Retina (tissue), 1 donor: ENCODE measurements at places on chromosomes 13 and 19.

GRCh38 chr13:22061371-22061805, 390.5 kb downstream of the FGF9 start:
- DNase-seq = no peak

- no peak for DNase-seq
These were observed 65.7 kb downstream of the DACH1 start for GRCh38 chr13:71801165-71801760.

DNA sequence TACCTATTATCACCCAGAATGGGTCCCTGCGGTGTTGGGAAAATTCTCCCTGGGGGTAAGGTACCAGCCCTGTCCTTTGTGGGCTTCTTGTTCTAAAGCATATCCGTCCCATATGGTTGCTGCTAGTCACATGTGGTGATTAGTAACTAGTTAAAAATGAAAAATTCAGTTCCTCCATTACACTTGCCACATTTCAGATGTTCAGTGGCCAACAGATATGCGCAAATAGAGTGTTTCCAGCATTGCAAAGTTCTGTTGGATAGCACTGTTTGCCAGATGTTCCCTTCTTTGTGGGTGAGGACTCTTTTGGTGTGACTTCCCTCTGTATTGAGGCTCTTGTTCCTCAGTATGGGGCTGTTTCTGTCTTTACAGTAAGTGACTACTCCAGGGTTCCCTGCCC, 3.8 kb downstream of the CNOT3 start:
- no peak for DNase-seq

DNA sequence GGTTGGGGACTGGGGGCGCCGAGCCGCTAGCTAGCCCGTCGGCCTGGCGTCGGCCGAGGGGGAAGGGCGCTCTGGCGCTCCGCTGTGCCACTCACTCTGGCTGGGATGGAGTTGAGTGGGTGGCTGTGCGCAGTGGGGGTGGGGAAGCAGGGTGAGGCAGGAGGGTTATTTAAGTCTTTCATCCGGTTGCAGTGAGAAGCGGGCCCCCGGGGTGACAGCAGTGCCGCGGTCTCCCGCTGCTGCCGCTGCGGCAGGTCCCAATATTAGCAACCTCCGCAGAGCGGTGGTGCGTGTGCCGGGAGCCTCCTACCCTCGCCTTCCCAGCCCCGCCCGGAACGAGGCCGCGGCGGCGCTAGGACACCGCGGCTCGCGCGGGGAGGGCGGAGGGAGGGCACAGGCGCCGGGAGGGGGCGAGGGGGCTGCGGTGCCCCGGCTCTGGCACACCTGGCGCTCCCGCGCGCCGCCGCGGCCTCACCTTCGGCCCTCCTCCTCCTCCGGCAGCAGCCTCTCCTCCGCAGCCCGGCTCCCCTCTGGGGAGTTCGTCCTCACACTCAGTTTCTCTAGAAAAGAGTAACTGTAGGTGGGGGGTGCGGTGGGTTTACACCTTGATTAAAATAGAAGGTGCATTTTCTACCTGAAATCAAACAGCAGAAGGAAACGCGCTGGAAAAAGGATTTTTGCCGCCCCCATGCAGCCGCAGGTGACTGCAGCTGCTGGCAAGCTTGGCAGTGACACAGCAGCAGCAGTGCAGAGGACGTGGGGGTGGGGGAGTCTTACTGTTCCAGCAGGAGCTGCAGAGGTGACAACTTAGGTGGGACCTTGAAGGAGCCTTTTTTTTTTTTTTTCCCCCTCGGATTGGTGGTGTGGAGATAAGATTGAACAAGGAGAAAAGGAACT, 4.5 kb downstream of the FGF9 start:
- peak; percentile 75 for DNase-seq

- DNase-seq = peak; percentile 72
These were observed 1.9 kb downstream of the FOXO1 start for GRCh38 chr13:40664350-40665125.

DNA sequence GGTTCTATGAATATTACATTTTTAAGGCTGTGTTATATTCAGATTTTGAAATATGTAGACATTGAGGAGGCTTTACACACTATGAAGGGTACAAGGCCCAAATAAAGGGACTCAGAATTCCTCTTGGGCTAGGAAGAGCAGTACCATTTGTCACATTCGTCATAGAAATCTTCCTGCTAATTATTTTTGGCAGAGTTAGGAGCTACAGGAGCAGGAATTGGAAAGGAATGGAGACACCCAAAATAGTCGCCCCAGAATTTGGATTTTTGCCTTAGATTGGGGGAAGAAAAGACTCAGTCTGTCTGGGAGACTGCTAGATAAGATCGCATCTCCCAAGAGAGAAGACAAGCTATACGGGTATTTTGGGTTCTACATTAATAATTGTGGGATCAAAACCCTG, 176.4 kb upstream of the DACH1 start:
- DNase-seq = no peak

DNA sequence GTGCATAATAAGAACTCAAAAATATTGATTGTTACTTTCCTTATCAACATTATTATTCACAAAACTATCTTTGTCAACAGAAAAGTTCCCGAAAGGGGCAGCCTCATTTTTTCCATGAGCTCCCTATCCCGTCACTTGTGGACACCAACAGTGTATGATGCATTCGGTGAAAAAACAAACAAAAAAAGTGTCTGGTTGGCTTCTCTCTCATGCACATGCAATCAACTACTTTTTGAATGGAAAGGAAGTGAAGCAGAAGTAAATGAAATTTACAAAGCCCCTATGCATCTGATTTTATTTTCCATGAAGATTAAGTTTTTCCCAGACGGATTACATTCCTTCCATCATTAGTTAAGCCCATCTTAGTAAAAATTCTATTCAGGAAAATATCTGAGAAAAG, 526.9 kb downstream of the RFC3 start:
- DNase-seq = no peak

DNA sequence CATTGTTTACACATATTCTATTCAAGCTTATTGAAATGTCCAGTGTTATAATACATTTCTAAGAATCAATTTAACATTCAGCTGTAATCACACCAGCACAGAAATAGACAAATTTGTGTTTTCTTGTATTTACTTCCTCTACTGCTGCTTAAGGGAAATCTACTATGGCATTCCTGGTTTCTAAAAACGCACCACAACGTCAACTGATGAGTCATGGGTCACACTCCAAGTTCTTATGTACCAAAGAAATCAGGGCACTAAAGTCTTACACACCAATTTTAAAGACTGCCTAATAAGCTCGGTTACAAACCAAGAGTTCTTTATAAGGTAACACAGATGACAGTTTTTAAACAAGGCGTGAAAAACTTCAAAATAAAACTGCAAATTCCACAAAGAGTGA, 13.2 kb downstream of the LNX2 start:
- no peak for DNase-seq

DNA sequence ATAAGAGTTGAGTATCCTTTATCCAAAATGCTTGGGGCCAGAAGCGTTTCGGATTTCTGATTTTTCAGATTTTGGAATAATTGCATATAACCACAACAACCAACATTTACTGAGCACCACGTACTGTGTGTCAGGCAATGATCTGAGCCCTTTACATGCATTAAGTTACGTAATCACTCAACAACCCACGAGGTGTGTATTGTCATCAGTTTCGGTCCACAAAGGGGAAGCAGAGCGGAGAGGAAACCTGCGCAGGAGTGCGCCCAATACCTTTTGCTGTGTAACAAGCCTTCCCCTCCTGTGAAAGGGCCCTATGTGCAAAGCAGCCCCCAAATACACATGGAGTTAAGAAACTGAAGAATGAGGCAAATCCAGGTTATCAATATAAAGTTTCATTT, 20.7 kb upstream of the NLRP12 start:
- DNase-seq = no peak

DNA sequence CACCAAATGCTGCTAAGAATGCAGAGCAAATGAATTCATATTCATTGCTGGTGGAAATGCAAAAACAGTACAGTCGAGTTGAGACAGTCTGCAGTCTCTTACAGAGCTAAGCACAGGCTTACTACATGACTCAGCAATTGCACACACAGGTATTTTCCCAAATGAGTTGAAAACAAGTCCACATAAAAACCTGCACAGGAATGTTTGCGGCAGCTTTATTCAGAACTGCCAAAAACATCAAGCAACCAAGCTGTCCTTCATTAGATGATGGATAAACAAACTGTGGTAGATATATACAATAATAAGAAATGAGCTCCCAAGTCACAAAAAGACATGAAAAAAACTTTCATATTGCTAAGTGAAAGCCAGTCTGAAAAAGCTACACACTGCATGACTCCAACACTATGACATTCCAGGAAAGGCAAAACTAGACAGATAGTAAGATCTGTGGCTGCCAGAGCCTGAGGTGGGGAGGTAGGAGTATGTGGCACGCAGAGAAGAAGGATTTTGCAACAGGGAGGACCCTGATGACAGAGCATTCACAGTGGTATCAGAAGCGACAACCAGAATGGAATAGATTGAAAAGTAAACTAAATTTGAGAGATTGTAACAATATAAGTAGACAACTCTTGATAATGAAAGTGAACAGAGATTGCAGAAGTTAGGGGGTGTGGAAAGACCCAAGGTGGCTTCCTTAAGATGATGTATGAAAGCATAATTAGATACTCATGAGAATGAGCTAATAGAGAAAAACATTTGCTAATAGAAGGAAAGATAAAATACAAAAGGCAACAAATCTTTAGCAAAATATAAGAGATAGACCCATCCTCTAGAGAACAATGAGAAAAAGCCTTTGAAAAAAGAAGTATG, 52.7 kb downstream of the TSC22D1 start:
- no peak for DNase-seq

DNA sequence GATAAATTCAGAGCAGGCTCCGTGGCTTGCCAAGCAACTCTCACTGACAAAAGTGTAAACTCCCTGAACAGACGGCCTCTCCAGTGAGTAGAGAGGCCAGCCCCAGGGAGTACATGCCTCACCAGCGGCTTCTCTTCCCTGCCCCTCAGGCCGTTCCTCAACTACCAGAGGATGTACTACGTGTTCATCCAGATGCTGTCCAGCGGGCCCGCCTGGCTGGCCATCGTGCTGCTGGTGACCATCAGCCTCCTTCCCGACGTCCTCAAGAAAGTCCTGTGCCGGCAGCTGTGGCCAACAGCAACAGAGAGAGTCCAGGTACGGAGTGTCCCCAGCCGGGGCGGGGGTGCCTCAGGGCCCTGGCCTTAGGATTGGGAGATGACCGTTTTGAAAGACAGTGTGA, 93.4 kb upstream of the MCF2L start:
- DNase-seq = no peak

GRCh38 chr13:40146063-40146462, 490.6 kb downstream of the COG6 start:
- no peak for DNase-seq

- DNase-seq = no peak
These were observed 41.2 kb upstream of the TNFSF11 start for GRCh38 chr13:42532561-42533335.

DNA sequence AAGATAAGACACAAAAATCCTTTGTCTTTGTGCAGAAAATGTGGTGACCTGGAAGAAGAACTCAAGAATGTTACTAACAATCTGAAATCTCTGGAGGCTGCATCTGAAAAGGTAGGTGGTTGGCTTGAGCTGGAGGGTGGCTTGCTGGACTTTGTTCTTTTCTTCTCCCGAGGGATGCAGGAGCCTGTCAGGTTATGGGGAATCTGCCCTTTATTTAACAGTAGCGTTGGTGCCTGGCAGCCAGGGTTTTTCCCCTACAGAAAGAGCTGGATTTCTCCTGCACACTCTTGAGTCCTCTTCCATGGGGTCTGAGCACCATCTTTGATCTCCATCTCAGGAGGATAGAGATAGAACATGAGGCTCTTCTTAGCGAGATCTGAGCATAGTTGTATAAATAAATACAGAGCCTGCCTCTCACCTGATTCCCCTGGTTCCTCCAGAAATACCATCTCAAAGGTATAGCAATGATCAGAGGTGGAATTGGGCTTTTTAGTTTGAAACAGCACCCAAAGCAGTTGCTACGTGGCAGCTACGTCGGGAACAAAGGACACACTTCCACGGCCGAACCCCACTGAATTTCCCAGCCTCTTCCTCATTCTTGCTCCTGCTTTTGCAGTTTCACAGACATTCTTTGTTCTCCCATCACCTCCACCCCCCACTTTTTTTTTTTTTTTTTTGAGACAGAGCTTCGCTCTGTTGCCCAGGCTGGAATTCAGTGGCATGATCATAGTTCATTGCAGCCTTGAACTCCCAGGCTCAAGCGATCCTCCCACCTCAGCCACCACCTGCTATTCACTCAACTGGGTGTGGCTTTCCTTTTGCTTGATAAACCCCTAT, 12.9 kb downstream of the TPM4 start:
- no peak for DNase-seq

DNA sequence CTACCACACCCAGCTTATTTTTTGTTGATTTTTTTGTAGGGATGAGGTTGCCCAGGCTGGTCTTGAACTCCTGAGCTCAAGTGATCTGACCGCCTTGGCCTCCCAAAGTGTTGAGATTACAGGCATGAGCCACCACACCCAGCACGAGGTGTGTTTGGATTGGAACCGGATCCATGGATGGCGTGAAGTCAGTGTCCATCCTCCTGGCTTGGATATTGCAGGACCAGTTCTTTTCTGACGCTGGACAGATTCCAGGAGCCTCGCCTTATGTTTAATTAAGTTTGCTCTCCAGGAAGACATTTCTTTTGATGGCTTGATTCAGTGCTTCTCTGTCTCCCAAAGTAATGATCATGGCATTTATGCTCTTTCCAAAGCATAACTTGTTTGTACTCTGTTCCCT, 14.4 kb upstream of the RFXAP start:
- no peak for DNase-seq

- no peak for DNase-seq
These were observed 557.0 kb downstream of the SLITRK1 start for GRCh38 chr13:83325125-83325853.

- DNase-seq = no peak
These were observed 82.0 kb downstream of the SLC10A2 start for GRCh38 chr13:102984210-102984609.

- DNase-seq = no peak
These were observed 16.2 kb upstream of the LAIR1 start for GRCh38 chr19:54380897-54381296.

- no peak for DNase-seq
These were observed 8.4 kb downstream of the GIPC1 start for GRCh38 chr19:14487370-14488125.

- DNase-seq = no peak
These were observed 603 bp downstream of the GPALPP1 start for GRCh38 chr13:44989941-44990340.

DNA sequence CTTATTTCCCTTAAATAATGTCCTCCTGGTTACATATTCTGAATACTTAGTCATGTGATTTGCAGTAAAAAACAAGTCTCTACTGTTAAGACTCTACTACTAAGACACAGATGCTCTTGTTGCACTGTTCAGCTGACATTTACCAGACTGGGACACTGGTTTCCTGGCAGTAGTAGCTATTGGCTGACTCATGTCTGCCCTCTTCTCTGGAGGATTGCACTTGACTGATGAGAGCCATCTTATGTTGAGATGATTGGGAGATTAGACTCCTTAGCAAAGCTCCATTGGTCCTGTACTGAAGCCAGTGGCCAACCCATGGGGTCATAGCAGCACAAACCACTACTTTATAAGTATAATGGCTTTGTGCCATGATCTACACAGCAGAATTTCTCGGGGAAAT, 1672.6 kb upstream of the PCDH20 start:
- DNase-seq = no peak

- DNase-seq = peak; percentile 56
These were observed 5.0 kb downstream of the ZSCAN5A start for GRCh38 chr19:56309511-56310185.
